ENCODE measurements at places on chromosomes 2 and 18. TPM values are rescaled to one million over a fixed set of nuclear protein-coding genes. Genes with fewer than 3 reads are reported as not detected.

DNA sequence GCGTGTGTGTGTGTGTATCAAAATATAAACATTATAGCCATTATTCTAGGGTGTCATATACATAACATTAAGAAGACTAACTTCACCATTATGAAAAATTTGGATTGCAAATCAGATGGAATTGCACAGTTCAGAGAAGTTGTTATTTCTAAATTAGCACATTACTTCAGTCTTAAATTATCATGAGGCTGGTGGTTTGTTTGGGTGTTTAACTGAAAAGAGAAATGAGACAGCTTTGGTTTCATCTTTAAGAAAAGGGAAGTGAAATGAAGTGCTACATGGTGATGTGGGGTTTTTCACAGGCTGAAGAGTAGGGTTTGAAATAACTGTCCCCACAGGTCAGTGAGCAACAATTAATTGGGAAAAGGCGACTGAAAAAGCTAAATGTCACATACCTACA, 161.2 kb upstream of the XIRP2 start:
- DNase-seq = no peak

- peak; percentile 53 for DNase-seq
Observed at GRCh38 chr2:71880846-71881610, 266.6 kb downstream of the CYP26B1 start.

DNA sequence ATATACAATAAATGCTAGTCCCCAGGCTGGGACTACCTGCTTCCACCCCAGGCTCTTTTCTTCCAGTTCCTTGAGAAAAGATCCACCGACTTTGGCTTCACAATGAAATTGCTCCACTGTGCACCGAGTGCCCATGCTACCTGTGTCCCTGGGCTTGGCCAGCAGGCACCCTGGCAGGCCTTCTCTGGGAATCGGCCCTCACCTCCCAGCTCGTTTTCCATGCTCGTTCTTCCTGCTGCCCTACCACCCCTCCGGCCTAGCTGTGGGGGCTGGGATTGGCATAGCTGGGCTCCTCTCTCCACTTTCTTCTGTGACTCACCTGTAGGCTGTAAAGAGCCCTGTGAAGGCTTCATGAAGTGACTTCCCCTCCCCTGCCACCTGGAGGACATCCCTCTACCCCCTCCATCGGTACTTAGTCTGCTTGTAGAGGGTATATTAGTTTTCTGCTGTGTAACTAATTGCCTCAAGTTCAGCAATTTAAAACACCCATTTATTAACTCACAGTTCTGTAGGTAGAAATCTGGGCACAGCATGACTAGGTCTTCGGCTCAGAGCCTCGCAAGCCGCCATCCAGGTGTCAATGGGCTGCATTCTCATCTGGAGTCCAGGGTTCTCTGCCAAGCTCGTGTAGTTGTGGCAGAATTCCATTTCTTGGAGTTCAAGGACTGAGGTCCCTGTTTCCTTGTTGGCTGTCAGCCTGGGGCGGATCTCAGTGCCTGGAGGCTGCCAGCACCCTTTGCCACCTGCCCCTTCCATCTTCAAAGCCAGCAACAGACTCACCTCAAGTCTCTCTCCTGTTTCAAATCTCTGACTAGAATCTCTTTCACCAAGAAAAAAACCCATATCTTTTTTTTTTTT, 57.6 kb downstream of the DPYSL5 start:
- no peak for DNase-seq

DNA sequence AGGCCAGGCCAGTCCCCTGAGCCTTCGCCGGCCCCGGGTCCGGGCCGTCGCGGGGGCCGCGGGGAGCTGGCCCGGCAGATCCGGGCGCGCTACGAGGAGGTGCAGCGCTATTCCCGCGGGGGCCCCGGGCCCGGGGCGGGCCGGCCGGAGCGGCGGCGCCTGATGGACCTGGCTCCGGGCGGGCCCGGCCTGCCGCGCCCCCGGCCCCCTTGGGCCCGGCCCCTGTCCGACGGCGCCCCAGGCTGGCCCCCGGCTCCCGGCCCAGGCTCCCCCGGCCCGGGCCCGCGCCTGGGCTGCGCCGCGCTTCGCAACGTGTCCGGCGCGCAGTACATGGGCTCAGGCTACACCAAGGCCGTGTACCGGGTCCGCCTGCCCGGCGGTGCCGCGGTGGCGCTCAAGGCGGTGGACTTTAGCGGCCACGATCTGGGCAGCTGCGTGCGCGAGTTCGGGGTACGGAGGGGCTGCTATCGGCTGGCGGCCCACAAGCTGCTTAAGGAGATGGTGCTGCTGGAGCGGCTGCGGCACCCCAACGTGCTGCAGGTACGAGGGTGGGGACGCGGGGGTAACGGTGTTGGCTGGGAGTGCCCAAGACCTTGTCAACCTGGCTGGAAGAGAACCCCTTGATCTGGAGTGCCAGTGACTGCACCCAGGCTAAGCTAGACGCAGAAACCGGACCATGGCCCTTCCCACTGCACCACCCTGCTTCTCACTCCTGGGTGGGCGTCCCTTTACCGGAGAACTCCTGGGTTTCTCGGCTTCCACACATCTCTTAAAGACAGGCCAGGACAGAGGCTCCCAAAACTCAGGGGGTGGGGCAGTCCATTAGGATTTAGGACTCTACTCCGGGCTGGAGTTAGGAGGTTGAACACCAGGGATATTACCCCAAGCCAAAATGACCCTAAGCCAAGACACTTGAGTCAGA, 739 bp downstream of the PKDCC start:
- DNase-seq = no peak

The SLC4A5 gene
- 0.91 TPM for total RNA-seq

The GAD1 gene
- 11.0 TPM for total RNA-seq

DNA sequence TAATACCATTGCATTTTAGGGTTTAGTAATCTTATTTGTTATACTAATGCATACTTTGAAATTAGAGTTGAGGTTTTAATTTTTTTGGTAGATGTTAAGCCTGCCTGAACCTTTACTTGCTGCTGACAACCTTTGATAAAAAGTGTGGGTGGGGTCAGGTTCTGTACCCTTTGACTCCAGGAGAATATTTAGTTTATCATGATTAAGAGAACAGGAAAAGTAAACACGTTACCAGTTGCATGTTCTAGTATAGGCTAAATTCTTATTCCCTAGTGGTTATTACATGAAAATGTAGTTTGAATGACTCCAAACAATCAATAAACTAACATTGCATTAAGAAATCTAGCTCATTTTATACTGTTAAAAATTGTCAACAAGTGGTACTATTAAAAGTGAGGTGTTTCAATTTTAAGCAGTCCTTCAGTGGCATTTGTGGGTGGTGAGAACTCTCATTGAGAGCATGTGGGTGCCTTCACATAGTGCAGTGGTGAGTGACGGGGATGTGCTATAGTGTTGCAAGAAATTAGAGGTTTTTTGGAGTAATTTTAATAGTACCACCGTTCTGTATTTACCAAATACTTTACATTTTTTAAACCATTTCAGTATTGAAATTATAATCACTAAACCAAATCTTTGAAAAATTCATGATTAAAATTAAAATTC, 29.9 kb downstream of the PHLPP1 start:
- no peak for DNase-seq

GRCh38 chr2:127632592-127633489, 13.1 kb upstream of the GPR17 start:
- DNase-seq = no peak

The NT5C1B gene
- not detected for total RNA-seq

The IL1B gene
- not detected for total RNA-seq

The AGXT gene
- 0.34 TPM for total RNA-seq

GRCh38 chr2:238632181-238633060, 205.7 kb downstream of the ASB1 start:
- DNase-seq = no peak

GRCh38 chr2:169386722-169387121, 24.4 kb upstream of the LRP2 start:
- DNase-seq = no peak

DNA sequence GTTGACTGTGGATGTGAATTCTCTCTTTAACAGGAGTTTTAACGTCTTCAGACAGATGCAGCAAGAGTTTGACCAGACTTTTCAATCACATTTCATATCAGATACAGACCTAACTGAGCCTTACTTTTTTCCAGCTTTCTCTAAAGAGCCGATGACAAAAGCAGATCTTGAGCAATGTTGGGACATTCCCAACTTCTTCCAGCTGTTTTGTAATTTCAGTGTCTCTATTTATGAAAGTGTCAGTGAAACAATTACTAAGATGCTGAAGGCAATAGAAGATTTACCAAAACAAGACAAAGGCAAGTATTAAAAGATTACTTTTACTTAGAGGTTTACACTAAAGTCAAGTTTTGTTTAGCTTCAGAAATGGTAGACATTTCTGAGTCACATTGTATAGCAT, 30.2 kb upstream of the TYMS start:
- DNase-seq = no peak

GRCh38 chr2:20231598-20232026, 6.7 kb upstream of the SDC1 start:
- peak; percentile 90 for DNase-seq

The CTDP1 gene
- total RNA-seq = 24.9 TPM

DNA sequence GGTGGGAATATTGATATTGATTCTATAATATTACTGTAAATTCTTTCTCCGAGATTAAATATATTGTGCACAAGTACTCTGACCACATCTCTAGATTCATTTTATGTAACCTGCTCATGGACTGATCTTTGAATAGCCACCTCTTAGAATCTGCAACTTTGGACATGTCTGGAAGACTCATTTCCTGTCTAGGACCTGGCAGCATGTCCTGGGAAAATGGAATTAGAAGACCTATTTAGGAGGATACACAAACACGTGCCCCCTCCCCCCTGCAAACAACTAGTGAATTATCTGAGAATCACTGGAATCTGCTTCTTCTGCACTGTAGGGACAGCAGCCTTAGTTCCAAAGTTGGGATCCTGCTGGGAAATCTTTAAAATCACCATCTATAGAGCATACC, 94.1 kb downstream of the UBE2E3 start:
- no peak for DNase-seq

- DNase-seq = no peak
Observed at GRCh38 chr18:54960197-54960596, 936 bp upstream of the CCDC68 start.

DNA sequence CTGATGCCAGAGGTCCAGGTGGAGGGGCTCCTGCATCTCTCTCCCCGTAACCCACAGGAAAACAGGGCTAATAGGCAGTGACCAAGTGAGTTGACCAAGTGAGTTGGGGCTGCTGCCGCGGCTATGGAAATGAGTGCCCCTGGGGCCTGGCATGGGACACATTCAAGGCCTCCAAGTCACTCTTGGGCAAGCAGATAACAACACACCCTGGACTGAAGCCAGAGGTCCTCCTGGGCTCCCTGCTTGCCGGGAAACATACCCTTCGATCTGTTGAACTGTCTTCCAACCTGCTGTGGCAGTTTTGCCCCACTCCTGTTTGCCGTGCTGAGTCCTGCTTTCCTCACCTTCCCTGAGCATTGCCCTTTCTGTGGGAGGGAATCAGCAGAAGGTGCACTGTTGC, 89.2 kb downstream of the LIPG start:
- DNase-seq = no peak

DNA sequence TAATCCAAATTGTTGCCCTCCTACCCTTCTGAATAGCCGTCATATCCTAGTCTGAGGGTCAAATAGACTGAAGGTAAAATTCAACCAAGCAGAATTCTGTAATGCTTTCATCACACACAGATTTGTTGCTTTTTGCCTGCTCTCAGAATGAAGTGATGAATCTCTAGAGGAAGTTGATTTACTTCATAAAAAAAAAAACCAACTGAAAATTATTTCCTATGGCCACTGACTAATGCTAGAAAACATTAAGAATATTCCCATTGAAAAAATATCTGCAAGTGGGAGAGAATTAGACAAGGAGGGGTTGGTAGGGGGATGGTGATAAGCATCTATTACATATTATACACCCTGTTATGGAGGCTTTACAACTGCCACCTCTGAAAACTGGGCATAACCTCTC, 2.3 kb upstream of the IL1RL2 start:
- no peak for DNase-seq

DNA sequence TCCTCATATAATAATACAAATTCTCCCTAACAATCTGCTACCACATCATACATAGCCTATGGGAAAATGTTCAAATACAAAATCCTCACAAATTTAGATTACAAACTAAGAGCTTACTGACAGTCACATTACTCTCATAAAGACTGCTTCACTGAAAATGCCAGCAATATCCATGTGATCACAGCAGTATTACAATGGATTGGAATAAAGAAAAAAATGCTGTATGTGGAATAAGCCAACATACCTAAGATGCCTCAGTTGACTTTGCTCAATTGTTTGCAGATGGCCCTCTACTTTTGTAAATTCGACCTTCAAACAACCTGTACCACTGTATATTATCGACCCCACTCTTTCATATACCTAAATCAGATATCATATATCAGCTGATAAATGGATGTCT, 88.7 kb downstream of the DYM start:
- DNase-seq = no peak

The ALKAL2 gene
- not detected for total RNA-seq

The STPG4 gene
- total RNA-seq = 10.6 TPM

- no peak for DNase-seq
Observed at GRCh38 chr2:28172114-28172898, 220.4 kb upstream of the FOSL2 start.

The TLX2 gene
- not detected for total RNA-seq

GRCh38 chr2:49933711-49934110, 779.4 kb upstream of the FSHR start:
- no peak for DNase-seq

DNA sequence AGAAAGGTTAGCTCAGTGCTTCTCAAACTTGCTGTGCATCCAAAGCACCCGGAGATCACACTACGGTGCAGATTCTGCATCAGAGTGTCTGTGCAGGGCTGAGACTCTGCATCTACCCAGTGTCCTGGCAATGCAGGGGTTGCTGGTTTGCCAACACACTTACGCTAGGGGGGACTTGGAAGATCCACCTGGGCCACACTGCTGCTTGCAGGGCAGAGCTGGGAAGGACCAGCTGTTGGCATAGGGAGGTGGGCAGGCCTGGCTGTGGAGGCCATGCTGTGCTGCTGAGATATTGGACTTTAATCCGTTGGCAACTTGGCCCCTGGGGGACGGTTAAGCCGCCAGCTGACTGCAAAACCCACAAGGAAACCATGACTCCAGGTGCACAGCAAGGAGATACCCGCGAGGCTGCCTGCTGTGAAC, 397.6 kb upstream of the HS6ST1 start:
- no peak for DNase-seq
